ENCODE measurements at places on chromosomes 1 and 21.

DNA sequence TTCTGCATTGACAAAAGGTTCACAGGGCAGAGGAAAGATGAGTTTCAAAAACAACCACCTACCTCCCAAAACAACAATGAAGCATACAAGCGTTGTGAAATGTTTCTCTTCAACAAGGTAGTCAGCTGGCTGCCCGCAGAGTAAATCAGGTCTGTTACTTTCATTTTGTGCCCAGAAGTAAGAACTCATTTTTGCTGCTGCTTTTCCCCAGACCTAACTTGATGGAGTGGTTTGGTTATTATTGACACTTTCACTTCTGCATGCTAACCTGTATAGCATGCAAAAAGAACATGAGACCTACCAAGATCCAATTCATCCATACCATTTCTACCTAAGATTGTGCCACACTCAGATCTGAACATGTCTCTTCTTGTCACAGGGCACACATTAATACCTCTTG is 1.3 kb downstream of the SLC9C2 start:
- no peak for DNase-seq

DNA sequence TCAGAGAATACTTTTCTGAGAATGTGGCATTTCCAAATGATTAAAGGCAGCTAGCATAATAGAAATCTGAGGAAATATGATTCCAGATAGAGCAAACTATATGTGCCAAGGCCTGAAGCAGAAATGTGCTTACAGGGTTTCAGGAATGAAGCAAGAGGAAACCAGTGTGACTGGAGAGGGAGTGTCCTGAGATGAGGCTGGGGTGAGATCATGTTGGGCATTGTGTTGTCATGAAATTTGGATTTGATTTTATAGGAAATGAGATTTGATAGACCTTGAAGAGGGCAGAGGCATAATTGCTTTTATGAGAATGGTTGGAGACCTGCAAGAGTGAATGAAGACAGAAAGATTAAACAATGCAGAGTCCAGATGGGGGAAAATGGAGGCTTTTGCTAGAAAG is 338.1 kb upstream of the SNX7 start:
- peak; percentile 92 for DNase-seq

DNA sequence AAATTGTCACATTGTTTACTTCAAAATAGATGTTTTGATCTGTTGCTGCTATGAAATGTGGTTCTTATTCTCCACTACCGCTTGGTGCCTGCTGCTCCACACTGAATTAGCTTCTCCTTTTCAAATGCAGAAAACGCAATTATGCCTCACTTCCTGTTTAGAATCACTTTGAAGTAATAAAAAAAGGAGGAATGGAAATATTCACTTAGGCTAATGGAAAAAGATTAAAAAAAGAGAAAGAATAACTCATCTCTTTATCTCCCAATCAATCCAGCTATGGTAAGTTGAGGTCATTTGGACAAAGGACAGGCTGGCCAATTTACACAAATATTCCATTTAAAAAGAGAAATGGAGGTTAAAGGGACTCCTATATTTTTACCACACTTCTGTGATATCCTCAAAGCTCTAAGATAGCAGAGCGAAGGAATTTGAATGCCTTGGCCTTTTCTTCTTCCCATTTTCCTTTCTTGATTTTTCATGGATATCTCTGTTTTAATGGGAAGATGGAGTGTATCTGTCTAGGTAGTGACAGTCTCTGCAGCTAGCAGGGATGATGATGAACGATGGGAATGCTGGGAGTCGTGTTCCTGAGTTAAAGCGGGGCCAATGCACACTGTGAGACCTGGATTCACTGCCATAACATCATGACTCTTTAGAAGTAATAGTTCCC is 35.7 kb downstream of the RGS5 start:
- DNase-seq = no peak

- DNase-seq = peak; percentile 83
Measured at GRCh38 chr1:47532921-47533792, 95.3 kb downstream of the FOXD2 start.

GRCh38 chr1:228374711-228375577 is 31.7 kb downstream of the TRIM11 start:
- peak; percentile 89 for DNase-seq

DNA sequence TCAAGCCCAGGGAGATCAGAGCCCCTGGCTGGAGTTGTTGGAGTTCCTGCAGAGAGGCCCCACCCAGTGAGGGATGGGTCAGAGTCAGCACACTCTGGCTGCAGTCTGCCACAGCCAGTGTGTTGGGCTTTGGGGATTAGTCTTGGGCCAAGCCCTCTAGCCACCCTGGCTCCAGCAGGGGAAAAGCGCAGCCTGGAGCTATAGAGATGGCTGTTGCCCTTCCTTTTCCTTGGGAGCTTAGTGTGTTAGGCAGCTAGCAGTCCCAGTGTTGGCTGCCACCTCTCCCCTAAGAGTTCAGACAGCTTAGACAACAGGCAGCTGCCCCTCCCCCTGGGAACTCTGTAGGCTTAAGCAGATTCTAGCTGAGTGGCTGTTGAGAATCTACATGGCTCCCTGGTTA is 45.1 kb downstream of the DPT start:
- DNase-seq = no peak

GRCh38 chr1:203225071-203225470 is 4.4 kb downstream of the CHIT1 start:
- no peak for DNase-seq

GRCh38 chr1:156905176-156905575 is 11.7 kb downstream of the PEAR1 start:
- no peak for DNase-seq

DNA sequence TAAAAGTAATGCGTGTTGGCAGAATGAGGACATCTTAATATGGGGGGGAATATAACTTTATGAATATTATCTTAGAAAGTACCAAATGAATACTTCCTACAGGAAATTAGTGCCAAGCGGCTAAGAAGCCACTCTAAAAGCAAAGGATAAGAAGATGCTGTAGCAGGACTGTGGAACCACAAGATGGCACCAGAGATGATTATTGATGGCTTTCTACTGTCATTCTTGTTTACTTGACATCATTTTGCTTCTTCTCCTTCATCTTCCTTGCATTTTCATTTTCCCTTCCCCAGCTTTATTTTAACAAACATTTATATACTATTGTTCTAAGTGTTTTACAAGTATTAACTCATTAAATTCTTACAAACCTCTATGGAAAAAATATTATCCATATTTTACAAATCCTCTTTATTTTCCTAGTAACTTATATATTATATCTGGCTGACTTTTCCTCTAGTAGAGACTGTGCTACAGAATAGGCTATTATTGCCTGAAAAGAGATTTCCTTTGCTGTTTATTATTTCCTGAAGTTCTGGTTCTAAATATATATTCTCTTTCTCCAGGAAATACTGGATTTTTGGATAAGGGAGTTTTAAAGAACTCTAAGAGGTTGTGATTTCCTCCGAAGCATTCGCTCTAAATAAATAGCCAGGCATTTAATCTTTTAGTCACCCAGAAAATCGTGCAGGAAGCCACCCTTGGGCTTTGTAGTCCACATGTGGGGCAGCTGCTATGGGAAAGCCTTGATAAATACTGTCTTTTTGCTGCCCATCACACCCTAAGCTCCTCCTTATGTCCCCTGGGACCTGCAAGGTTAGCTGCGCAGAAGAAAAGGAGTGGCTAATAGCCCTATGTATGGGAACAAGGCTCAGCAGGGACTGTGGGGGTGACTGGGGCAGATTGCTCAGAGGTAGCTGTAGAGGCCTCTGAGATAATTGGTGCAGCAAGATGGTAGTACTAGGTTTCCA is 69.8 kb downstream of the TPR start:
- peak; percentile 66 for DNase-seq

- DNase-seq = no peak
Measured at GRCh38 chr1:81446000-81446669, 354.6 kb upstream of the ADGRL2 start.

DNA sequence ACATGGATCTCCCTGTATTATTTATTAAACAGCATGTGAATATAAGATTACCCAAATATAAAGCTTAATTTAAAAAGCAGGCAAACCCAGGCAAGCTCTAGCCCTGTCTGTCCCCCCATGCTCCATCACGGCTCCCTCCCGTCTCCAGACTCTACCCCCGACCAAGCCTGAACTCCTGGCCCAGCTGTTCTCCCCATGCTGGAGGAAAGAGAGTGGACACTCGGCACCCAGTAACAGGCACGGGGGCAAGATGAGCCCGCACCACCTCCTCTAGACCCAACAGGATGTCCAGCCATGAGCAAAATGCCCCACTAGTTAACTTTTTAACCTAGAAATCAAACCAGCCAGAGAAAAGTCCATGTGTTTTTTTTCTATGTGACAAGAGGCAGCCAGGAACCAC is 19.3 kb downstream of the SLC19A1 start:
- DNase-seq = no peak

GRCh38 chr21:40850071-40850470 is 3.1 kb upstream of the DSCAM start:
- no peak for DNase-seq

- no peak for DNase-seq
Measured at GRCh38 chr1:236465231-236465958, 58.4 kb upstream of the LGALS8 start.

GRCh38 chr1:119676571-119677206 is 28.6 kb upstream of the ZNF697 start:
- peak; percentile 17 for DNase-seq

- peak; percentile 3 for DNase-seq
Measured at GRCh38 chr1:170471398-170472053, 60.4 kb upstream of the GORAB start.

DNA sequence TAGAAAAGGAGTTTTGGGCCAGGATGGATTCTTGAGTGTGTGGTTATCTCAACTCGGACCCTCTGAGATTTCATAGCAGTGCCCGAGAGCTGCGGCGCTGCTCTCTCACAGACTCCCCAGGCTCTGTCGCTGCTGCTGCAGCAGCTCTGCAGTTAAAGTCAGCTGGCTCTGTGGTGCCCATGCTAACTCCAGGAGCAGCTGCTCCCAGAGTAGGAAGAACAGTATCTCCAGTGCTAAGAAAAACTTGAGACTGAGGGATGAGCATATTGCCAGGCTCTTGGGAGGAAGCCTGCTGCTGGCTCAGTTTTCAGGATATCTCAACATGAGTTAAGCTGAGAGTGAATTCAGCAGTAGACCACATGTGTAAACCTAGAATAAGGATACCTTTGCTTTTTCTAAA is 4.5 kb downstream of the LCE2D start:
- DNase-seq = no peak

GRCh38 chr1:19981507-19982312 is 2.3 kb upstream of the PLA2G2A start:
- no peak for DNase-seq

DNA sequence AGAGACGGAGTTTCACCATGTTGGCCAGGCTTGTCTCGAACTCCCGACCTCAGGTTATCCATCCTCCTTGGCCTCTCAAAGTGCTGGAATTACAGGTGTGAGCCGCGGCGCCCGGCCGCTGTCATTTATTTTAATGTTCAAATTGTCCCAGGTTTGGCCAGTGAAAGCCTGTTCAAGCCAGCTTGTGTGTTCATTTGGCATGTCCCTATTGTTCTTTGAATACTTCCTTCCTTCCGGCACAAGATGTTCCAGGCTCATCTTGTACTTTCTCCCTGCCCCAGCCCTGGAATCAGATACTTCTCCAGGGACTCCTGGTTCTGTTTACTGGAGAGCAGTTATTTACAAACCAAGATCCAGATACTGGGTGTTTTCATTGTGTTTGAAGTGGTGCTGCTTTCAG is 37.0 kb downstream of the ZBTB8B start:
- no peak for DNase-seq

DNA sequence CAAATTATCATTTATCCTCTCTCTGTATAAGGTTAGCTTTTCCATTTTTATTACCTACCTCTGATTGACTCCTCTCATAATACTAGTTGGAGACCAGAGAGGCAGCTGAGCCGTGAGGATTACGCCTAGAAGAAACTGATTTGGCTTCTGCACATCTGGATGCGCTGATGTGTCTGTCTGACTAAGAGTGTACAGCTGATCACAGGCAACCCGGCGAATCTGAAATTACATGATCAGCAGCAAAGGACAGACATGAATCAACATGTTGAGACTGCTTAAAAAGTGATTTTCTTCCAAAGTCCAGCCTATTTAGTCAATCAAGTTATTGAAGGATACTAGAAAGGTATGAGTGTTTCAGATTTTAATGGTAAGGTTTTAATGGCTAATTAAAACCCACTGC is 81.2 kb downstream of the PCSK9 start:
- DNase-seq = no peak

- DNase-seq = peak; percentile 17
Measured at GRCh38 chr1:11059155-11059967, 457 bp downstream of the SRM start.

- DNase-seq = no peak
Measured at GRCh38 chr1:99934801-99935200, 35.0 kb upstream of the SLC35A3 start.

DNA sequence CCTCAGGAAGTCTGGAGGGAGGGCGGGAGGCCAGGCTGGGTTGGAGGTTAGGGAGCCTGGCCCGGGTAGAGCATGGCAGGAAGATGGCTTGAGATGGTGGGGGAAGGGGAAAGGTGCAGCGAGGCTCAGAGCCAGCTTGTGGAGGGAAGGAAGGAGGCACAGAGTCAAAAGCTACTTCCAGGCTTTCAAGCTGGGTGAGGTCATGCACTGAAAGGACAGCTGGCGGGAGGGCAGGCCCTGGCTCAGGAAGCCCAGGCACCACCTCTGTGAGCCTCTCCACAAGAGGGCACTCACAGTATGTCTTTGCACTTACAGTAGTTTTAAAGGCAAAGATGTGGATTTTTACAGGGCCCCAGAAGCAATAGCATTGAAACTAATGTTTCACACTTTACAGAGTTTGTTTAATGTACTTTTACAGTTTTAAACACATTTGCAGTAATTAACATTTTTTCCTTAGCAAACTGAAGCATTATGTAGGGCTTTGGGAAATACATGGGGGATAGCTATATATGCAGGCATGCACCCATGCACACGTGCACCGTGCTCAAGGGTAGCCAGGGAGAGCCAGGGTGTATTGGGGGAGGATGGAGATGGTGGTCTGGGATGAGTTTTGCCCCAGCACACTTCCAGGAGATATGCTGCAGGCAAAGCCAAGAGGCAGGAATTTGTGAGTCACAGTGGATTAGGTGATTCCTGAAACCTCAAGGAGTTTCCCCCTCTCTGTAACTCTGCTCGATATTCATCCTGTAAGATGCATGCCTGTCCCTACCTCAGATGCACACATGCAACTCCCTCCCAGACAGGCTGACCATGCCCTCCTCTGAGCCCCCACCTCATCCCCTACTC is 6.1 kb upstream of the ADAM15 start:
- peak; percentile 79 for DNase-seq

- no peak for DNase-seq
Measured at GRCh38 chr1:41444246-41444645, 40.2 kb downstream of the EDN2 start.

DNA sequence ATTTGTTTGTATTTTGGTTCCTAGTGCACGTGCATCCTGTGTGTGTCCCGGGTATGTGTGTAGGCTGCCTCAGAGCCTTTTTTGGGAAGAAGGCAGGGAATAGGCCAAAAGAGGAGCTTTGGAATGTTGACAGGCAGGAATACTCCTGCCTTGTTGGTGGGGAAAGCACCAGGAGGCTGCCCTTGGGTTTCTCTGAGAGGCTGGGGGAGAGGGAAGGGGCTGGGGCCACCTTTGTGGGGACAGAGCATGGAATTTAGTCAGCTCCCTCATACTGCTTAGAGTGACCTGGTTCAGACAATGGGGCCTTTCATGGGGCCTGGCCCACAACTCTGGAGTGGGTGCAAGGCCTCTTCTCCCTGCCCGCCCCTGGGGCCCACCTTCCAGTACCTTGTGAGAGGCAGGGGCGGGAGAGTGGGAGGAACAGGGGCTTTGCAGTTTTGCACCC is 31.3 kb downstream of the ACOT11 start:
- DNase-seq = no peak

Measured in choroid plexus epithelial cell (primary cell).